ENCODE measurements at places on chromosomes 3 and 15.

DNA sequence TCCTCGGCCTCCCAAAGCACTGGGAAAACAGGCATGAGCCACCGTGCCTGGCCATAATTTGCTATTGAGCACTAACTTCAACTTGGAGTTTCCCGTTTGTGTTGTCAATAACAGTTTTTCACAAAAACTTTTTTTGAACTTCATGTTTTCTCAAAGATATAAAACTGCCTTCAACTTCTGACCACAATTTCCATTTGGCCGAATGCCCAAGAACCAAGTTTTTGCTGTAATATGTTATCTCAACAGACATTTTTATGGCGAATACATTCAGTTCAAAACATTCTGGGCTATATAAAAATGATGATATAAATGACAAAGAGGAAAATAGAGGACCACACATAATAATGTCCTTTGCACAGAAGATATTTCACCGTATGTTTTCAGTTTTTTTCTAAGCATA is 56.4 kb downstream of the NEDD4 start:
- no peak for DNase-seq

DNA sequence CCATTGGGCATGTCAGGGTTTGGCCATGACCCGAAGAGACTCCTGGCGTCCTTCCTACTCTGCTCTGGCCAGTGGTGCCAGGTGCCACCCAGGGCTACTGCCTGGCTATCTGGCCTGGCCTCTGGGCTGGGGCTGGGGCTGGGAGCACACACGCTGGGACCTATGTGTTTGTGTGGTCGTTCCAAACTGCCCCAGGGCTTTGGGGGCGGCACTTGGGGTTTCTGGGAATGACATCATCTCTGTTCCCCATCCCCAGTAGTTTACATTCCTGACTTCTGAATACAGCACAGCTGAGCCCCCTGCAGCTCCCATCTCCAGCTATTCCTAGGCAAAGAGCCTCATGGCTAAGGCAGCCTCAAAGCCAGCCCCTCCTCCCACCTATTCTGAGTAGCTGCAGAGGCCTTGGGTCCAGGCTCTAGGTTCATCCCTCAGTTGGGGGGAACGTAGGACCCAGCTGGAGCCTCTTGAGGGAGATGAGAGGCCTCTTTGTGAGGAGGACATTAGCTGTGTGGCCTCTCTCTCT is 24.3 kb downstream of the PLEKHO2 start:
- DNase-seq, result no peak

- DNase-seq, result no peak
These were observed 94.3 kb upstream of the TLE3 start for GRCh38 chr15:70192041-70192440.

GRCh38 chr3:73176941-73177340 is 115.5 kb downstream of the EBLN2 start:
- no peak for DNase-seq

GRCh38 chr3:171356251-171356650 is 104.0 kb downstream of the TNIK start:
- DNase-seq, result no peak

- DNase-seq, result no peak
These were observed 907.8 kb downstream of the NTRK3 start for GRCh38 chr15:87348746-87349145.

GRCh38 chr3:7095116-7095515 is 234.2 kb downstream of the GRM7 start:
- no peak for DNase-seq

- no peak for DNase-seq
These were observed 120.5 kb downstream of the SHQ1 start for GRCh38 chr3:72727726-72728125.

DNA sequence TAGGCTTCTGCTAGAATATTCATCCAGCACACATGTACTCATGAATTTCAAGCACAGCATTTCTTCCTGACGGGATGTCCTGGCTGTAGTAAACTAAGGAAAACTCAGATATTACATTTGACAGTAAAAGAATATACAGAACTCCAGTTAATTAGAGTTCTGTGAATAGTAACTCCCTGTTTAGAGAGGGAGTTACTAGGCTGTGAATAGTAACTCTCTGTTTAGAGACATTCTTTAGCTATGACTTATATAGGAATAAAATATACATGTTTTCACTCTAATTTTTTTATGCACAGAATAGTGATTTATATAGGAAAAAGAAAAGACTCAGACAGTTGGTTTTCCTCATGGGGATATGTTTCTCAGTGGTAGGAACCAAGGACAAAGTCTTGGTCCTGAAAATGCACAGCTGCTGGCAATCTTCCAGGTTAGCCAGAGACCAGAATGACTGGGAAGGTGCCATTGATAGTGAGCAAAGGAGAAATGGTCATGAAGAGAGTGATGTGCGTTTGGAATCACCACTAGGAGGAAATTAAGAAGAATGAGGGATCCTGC is 480.7 kb upstream of the THBS1 start:
- no peak for DNase-seq

DNA sequence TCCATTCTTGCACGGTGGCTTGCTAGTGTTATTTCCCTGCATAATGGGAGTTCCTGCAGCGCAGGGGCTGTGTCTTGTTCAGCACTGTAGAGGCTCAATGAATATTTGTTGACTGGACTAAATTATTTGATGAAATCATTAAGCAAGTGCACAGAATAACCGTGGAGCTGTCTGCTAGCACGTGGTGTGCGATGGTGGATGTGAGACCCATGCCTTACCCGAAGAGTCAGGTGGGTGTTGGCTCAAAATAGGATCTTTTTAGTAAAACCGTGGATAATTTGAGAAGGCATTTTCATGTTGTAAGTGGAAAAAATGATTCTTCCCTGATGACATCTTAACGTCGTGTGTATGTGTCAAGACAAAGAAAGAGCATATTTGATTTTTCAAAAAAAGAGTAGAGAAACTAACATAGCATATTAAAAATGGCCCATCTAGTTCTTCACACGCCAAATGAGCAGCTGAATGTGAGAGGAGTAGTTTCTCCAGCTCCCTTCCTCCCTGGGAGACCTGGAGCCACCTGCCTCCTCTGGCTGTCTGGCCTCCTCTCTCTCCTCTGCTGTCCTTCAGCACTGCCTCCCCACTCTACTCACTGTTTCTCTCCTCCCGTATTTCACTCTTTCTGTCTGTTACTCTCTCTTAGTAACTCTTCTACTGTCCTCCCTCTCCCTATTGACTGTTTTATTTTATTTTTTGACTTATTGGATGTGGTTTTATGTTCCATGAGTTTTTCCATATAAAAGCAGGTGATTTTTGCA is 6.3 kb downstream of the FAM81A start:
- no peak for DNase-seq

- DNase-seq, result no peak
These were observed 270.7 kb upstream of the LRTM1 start for GRCh38 chr3:55198554-55198953.

DNA sequence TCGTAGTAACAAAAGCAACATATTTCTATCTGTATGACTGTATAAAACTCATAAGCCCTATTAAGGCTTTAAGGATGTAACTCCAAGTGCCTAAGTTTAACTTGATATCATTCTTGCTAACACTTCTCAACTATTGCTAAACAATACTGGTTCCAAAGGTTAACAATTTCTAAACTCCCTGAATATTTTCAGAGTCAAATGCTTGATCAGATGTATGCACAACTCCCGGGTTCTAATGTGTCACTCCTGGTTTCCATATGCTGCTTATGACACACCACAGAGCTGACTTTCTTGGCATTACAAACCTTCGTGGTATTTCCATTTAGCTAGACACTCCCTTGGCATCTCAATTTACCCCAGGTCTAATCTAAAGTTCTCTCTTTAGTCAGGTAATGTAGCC is 26.3 kb downstream of the DZIP1L start:
- DNase-seq, result no peak

GRCh38 chr15:80207887-80208286 is 44.1 kb downstream of the CTXND1 start:
- no peak for DNase-seq

GRCh38 chr15:52143873-52144272 is 31.3 kb upstream of the BCL2L10 start:
- DNase-seq, result no peak

DNA sequence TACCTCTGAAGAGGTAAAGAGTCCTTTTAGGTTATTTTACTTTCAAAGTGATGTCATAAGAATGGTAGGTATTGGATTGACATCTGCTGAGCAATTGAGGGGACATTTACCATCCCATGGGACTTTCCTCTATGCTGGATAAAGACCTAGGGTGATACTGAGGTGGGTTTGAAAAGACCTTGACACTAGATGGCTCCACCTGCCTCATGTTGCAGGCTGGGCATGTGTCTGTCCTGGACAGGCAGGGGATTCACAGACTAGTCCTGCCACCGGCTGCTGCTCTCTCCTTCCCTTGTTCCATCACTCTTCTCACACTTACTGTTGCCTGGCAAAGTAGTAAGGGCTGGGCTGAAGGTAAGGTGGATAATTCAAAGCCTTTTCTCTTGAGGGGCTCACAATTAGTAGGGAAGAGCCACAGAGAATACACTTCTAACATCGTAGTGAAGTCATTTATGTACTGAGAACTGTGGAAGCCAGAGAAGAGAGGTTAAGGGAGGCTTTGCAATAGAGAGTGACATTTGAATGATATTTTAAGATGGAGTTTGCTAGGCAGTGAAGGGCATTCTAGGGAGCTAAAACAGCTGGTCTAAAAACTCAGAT is 27.7 kb downstream of the TRAK1 start:
- no peak for DNase-seq

- DNase-seq, result no peak
These were observed 39.2 kb downstream of the STAG1 start for GRCh38 chr3:136712941-136713340.

DNA sequence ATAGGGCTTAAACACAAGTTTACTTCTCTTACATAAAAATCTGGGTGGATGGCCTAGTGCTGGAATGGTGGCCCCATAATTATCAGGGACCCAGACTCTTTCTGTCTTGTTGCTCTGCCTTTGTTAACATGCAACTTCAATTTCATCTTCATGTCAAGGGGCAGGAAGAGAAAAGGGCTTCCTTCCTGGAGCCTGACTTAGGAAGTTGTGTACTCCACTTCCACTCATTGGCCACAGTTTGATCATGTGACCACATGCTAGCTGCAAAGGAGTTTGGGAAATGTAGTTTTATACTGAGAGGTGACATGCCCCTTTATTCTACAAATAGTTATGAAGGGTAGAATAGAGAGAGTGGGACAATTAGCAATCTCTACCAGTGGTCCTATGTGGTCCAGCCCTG is 39.3 kb downstream of the RHCG start:
- DNase-seq, result no peak

GRCh38 chr3:155488671-155489070 is 195.2 kb upstream of the STRIT1 start:
- DNase-seq, result no peak

GRCh38 chr15:93485438-93486327 is 396.7 kb upstream of the RGMA start:
- no peak for DNase-seq

- no peak for DNase-seq
These were observed 2.7 kb downstream of the RFTN1 start for GRCh38 chr3:16510620-16511319.

DNA sequence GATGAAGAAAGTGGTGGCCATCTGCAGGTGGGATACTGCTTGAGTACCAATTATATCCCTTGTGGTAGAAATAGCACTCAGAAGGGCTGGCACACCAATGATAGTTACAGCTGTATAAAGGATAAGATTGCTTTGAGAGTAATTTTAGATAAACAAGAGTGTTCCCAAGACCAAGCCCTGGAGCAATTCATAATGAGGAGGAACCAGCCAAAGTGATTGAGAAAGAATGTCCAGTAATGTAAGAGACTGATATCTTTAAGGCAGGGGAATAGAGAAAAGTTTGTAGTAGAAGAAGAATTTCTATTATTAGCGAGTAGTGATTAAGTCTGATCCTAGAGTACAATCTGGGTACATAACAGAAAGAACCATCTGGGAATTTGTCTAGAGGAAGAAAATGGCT is 945.1 kb downstream of the OTOL1 start:
- DNase-seq, result no peak

DNA sequence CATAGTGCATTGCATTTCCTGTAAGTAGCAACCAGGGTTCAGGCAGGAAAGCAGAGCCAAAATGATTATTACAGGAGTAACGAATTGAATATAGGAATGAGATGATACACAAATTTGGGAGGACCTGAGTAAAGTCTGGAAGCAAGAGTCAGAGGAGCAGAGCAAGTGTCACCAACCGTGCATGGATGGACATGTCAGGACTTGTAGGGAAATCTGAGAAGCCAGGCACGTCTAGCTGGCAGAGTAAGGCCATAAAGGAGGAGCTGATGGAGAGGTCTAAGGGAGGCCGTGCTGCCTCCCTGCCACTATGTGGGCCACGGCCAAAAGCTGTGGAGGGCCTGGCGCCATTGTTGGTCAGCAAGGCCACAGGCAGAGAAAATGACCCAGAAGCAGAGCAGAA is 22.4 kb downstream of the GJD2 start:
- DNase-seq, result no peak

DNA sequence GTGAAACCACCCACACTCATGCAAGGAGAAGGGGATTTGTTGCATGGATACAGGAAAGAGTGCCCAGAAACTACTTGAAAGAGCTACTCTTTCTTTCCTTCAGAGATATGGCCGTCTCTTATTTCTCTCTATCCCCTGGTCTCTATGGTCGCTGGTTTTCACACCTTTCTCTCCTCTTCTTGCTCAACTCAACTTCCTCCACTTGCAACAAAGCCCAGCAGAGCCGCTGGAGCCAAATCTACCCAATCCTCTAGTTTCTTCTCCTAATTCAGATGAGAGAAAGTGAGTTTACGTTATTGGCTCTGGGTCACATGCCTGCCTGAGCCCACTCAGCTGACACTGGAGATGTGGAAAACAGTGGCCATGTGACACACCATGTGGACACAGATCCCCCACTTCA is 215.2 kb downstream of the OSBPL10 start:
- DNase-seq, result no peak

DNA sequence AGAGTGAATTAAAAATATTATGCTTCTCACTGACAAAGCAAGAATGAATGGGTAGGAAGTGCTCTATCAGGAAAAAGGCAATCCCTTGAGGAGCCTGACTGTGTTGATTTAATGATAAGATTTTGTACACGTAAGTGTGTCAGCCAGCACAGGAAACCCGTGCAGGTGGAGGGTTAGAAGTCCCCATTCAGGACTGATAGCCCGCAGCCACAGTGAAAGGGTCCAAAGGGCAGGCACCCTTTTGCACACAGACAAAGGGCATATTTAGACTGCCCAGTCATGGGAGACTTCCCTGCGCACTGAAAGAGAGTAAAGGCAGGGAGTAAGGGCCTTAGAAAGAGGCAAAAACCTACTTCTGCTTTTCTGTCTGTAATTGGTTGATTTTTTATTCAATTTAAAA is 26.4 kb upstream of the SKIL start:
- DNase-seq, result no peak

DNA sequence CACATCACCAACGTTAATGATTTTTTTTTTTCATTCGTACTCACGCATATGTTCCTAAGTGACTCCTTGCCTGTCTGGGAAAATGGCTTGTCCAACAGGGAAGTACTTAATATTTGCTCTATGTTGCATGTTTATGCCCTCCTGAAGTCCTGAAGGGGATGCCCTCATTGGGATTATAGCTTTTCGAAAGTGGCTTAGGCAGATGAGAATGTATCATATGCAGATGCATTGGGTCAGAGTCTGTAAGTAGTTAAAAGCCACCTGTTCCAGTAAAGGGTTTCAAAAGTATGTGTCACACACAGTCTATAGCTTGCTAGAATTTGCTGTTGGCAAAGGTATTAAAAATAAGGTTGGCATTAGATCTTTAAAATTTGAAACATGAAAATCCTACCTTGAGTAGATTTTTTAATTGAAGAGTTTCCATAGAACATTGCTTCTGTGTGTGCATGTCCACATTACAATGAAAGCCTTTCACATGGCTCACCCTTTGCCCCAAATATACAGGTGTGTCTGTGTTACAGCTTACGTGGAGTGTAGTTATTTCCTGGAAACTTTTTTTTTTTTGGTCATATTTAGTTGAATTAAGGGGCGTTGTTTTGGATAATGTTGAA is 2.1 kb downstream of the ABHD17C start:
- DNase-seq, result no peak
